ENCODE measurements at places on chromosomes 2 and 18.

- DNase-seq, result no peak
Observed at GRCh38 chr2:10654069-10654468, 35.7 kb downstream of the NOL10 start.

- no peak for DNase-seq
Observed at GRCh38 chr2:43791035-43791765, 17.4 kb downstream of the DYNC2LI1 start.

DNA sequence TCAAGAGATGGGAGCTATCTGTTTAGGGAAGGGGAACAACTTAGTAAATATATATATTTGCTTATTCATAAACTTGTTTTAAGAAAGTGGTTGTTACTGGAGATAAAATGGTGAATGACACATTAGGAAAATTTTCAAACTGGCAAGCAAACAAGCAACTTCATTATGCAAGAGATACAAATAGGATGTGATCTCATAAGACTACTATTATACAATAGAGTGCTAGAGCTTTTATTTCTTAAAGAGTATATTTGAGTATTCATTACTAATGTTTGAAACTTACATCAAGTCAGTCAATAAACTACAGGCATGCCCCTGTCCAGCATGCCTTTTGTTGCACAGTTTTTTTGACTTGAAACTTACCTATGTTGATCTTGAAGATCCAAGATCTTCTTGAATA is 355.2 kb upstream of the KCNJ3 start:
- DNase-seq, result no peak

DNA sequence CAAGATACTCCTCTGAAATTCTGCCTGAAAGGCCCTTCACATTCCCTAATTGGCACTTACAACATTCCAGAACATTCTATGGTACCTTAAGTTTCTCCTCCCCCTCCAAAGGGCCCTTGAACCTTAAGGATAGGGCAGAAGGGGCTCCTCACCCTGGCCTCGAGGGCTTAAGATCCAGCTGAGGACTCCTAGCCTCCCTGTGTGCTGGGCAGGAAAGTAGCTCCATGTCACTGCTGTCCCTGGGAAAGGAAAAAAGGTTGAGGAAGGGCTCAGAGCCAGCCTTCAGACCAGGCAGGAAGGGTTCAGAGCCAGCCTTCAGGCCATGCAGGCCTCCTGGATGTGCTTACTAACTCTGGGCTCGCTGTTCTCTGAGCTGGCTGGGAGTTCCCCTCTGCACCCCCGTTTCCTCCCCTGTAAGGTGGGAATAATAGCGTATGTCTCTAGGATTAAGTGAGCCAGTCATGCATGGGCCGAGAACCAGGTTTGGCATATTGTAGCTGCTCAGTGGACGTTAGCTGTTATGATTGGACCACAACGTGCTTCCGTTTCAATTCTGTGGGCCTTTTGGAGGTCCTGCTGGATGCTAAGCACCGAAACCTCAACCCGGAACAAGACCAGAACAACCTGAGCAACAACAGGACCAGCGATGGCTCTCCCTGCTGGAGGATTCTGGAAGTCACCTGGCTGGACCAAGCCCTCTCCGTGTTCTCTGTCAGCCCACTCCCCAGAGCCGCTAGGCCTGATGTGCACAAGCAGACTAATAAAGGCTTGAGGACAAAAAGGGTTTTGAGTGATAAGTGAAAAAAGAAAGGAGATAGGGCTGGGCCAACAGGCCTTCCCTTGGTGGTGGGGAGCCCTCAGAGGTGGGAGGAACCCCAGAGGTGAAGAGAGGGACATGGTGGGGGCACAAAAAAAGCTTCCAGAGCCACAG is 1.0 kb upstream of the B3GNT7 start:
- DNase-seq, result no peak

- DNase-seq, result no peak
Observed at GRCh38 chr2:214261683-214262082, 149.2 kb upstream of the VWC2L start.
